BJ (cell line): ENCODE measurements at places on chromosomes 2 and 18.
A peak's percentile ranks its signal among the peaks of the same experiment; 100 is the strongest.

DNA sequence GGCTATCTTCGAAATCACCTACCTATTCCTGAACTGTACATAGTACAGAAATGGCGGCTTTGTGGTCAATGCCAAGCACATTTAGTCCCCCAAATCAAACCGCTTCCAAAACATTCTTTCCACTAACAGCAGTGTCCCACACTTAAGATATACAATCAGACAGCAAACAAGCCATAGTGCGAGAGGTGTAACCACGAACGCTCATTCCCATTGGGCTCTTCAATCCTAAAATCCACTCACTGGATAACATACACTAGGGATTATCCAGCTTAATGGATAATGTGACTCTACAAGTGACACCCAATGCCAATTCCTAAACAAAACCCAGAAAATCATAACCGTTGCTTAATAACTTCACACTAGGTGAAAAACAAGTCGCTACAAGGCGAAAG is 2.0 kb downstream of the XPO1 start:
- no peak for DNase-seq

DNA sequence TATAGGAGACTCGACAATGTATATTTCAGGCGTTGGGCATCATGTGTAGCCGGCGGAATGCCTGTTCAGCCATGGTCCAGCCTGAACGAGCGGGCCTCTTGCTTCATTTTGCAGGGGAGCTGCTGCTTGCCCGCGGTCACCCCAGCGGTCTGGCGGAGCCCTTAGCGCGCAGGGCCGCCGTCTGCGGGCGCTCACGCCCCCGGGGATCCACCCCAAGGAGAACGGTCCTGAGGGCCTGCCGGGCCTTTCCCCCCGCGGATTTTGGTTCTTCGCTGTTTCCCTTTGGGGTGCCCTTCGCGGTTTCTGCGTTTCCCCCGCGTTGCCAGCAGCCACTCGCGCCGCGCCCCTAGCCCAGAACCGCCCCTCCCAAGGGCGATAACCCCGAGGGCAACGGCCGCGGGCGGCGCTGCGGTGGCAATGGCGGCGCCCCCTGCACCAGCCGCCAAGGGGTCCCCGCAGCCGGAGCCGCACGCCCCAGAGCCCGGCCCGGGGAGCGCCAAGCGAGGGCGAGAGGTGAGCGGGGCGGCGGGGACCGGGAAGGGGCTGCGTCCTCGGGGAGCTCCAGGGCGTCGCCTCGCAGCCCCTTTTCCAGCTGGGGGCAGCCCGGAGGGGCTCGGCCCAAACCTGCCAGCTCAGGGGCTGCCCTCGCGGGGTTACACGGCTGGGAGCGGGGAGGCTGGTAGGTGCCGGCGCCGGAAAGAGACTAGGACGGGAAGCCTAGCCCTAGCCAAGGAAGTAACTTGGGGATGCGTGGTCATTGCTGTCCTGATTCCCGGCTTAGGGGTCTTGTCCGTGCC is at the start of gene MFSD2B:
Gene MFSD2B, plus strand, starts transcription at position 406 of the 797 bp plus-strand sequence. Its CDS starts 12 bp downstream, at position 418.
- DNase-seq = no peak

DNA sequence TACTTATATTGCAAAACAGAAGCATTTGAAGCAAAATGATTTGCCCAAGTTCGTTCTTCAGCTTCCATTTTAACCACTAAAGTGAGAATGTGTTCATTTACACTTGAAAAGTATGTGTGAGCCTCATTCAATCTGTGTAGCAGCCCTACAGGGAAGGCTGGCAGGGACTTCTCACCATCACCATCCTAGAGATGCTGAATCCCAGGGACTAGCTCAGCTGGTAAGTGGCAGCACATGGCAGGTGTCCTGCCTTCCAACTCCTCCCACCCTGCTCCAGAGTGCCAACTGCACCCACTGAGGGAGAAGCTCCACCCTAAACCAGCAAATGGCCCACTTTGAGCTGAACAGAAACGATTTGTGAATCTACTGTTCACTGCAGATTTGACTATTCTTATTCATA is 91.5 kb downstream of the EN1 start:
- DNase-seq = no peak

DNA sequence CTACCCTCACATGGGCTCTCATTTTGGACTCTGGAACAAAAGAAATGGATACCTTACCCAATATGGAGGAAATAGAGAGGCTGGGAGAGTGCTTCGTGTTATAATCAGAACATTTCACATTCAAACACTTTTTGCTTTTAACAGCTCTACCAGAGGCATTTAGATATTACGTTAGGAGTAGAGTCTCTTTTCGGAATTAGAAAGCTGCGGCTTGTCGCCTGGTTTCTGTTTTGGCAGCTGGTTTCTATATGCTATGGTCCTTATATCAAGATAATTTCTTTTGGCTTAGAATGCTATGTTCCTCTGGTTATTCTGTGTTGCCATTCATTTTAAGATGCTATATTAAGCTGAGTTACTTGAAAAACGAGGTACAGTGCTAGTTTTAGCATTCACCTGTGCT is 392.8 kb upstream of the GALNT5 start:
- DNase-seq = no peak

GRCh38 chr2:27428213-27428977 is at the start of gene NRBP1:
TSS of gene NRBP1 (plus strand) at chr2:27428631. CDS start at chr2:27433274, 4,643 bp downstream.
- DNase-seq = no peak

DNA sequence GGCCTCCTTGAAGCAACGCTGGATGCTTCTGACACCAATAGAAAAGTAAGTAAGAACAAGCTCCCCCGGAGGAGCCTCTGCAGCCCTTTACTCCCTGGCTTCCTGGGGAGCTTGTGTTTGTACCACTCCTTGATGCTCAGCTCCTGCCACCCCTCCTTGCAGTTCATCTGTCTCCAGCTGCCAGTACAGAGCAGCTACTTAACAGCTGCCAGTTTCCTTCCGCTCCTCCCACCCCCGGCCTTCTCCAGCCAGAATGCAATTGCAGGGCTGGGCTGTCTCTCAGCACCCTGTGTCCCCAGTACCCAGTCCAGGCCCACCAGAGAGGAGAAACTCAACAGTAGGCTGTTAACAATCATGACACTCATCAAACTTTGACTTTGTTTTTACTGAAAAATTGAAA is 109.4 kb downstream of the AOX1 start:
- DNase-seq = no peak

DNA sequence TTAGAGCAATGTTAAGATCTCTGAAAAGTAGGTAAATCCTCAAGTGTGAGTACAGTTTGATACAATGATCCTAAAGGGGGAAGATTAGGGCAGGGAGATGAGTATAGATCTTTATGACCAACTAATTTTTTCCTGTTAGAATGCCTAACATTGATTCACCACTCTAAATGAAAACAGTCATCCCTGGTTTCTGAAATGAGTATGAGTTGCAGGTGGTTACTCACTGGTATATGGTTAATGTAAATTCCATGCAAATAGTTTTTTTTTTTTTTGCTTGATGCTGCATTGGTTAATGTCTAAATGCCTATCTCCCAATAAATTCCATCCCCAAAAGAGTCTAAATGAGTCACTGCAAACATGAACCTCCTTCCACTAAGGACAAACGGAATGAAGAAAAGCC is 55.0 kb upstream of the SERPINB2 start:
- peak; percentile 88 for DNase-seq

- no peak for DNase-seq
Measured at GRCh38 chr2:65658881-65659280, 226.5 kb upstream of the SPRED2 start.

GRCh38 chr2:18047896-18048657 is 169.6 kb downstream of the KCNS3 start:
- DNase-seq = peak; percentile 59

DNA sequence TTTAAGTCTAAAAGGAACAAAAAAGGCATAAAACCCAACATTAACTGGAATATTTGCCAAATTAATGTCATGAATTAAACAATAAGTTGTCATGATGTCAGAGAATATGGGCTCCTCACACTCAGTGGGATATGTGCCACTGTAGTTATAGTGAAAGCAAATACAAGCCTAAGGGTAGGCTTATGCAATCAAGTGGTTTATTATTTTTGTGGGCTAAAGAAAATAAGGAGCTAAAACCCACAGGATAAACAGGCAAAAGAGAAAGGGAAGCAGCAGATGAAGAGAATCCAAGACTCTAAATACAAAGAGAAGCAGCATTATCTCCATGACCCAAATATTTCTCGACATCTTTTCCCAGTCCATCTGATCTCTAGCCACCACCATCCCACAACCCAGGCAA is 17.5 kb downstream of the YWHAQ start:
- DNase-seq = peak; percentile 62

DNA sequence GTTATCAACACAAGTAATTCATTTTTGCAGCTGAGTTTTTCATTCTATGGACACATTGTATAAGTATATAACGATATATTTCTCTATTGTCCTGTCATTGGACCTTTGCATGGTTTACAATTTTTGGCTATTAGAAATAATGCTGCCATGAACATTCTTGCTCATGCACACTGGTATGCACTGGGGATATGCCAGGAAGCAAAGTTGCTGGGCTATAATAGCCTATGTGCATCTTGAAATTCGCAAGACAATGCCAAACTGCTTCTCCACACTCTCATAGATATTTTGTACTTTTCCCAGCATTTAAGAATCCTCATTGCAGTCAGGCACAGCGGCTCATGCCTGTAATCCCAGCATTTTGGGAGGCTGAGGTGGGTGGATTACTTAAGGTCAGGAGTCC is 852.6 kb upstream of the ID2 start:
- no peak for DNase-seq

DNA sequence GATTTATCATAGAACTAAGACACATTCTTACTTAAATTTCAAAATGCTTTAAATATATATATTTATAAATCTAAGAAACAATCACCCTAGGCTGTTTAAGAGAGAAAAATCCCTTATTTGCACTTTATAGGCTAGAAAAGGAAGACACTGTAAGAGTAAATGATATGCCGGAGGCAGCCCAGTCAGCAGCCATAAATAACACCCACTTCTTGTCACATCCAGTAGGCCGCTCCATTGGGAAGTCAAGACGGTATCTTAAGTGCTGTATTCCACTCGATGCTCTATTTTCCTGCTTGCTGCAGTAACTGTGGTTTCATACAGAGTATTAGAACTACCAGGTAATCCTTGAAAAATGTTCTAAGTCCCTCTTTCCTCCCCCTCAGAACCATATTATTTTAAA is 57.9 kb downstream of the ABCA12 start:
- DNase-seq = no peak

DNA sequence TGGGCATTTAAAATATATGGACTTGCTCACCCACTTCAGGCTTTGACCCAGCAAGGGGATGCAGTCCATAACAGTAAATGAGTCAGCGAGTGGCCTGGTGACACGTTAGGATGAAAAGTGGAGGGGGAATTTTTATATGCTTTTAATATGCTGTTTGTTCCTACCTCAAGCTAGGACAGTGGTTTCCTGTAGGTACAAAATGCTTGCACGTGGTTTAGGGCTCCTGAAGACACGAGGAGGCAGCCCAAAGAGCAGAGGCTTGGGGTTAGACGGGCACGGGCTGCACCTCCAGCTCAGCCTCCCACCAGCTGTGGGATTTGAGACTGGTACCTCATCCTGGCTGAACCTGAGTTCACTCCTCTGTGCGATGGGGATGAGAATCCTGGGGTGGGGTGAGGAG is 306.2 kb upstream of the CXCR4 start:
- DNase-seq = no peak

GRCh38 chr2:31324016-31324633 is 90.2 kb downstream of the EHD3 start:
- no peak for DNase-seq

DNA sequence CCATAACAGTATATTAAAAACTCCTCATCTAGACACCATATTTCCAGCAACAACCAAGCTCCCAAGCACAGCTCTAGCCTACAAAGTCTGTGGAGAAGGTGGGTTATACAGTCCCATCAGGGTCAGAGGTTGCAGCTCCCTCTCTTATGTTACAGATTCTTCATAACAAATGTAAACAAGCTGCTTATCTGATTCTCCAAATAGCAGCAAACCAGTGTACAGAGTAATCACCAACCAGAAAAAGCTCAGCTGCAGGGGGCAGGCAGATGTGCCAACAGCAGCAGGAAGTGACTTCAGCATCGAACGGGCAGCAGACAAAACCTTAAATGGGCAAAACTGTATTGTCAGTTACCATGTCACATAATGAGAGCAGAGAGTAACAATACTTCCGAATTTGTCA is 52.9 kb upstream of the NABP1 start:
- no peak for DNase-seq

- no peak for DNase-seq
Measured at GRCh38 chr18:48399303-48400075, 9.7 kb downstream of the ZBTB7C start.

GRCh38 chr2:74599676-74600075 is 45.2 kb downstream of the DOK1 start:
- no peak for DNase-seq

DNA sequence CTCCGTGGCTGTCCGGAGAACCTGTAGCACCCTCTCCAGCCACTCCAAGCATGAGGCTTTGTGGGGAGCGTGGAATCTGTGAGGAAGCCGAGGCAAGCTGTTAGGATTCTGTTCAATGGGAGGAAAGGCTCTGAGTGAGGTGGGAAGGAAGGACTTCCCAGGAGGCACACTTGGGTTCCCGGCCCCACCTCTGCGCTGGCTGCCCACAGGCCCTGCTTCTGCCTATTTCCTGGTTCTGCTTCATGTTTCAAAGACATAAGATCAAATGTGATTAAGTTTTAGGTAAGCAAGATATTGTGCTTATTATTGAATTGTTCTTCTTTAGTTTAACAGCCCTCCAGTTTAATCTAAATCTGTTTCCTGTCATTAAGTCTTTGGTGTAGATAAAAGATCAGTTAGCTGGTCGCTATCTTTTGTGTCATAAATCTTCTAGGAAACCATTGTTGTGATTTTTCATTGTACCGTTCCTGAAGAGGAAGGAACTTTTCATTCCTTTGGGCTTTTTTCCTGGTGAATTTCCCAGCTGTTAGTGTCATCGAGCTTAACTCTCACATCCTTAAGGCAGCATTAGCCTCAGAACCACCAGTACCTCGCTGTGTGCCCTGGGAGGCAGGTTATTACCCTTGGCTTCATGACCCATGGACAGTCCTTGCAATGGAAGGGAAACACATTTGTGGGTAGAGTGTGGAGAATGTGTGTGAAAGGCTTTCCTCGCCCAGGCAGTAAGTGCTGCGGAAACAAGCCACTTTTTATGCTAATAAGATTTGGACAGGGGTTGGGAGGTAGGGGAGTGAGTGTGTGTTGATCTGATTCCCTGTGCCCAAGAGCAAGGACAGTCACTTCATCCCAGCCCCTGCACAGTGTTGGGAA is 61.9 kb upstream of the ALPP start:
- DNase-seq = no peak

DNA sequence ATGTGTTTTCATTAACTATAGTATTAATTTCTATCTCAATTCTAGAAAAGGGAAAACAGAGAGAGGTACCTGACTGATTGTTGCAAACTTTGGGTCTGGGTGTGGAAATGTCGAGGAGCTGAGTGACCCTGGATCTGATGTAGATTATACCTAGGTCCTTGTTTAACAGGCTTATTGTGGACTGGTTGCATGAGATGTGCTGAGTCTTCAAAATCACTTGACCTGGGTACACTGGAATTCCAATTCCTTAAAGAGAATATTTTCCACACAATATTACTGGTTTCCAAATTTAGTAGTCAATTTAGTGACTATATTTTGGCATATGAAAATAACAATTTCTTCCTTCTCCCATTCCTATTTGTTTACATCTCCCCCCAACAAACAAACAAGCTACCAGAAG is 13.6 kb downstream of the DUSP11 start:
- no peak for DNase-seq
